ENCODE measurements at places on chromosomes 11 and 22. TPM values are rescaled to one million over a fixed set of nuclear protein-coding genes. Genes with fewer than 3 reads are reported as not detected.

Gene OTOG
- not detected for total RNA-seq

Gene NOX4
- total RNA-seq = 15.6 TPM

Gene ISX
- not detected for total RNA-seq

Gene MN1
- 4.5 TPM for total RNA-seq

Gene KCNC1
- total RNA-seq = 0.73 TPM

Gene TTLL12
- 27.9 TPM for total RNA-seq

Gene TMPRSS6
- total RNA-seq = not detected

GRCh38 chr11:125344846-125345420, 151.1 kb downstream of the FEZ1 start:
- DNase-seq = no peak

DNA sequence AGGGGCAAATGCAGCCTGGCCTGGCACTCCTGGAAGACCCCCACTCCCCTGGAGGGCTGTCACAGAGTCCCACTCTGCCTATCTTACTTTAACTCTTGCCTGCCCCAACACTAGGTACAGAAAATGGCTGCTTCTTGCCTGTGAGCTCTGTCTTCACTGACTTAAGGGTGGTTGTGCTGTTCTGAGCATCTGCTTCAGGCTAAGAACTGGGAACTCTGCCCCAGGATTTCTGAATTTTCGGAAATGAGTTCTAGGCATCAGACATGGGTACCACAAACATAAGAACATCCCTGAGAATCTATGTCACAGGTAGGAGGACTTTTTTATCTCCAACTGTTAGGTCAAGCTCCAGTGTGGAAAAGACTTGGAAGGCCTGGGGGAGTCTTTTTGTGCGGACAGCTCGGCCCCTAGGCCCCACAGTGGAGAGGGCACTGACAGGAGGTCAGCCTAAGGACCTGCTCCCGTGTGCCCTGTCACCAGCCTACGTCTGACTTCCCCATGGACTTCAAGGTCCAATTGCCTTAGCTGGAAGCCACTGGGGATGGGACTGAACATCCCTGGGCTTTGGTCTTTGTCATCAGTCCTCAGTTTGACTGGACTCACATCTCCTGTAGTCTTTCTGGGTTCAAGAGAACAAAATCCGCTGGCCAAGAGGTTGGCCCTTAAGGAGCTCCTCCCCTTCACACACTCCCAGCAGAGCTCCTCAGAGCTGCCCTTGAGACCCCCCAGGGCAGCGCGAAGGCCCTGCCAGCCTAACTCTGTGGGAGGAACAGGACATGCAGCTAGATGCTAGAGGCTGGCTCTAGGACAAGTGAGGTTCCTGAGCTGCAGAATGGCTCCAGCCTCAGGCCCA, 31.9 kb downstream of the PPP2R1B start:
- no peak for DNase-seq

- no peak for DNase-seq
Measured at GRCh38 chr22:32932176-32932575, 126.0 kb downstream of the SYN3 start.

DNA sequence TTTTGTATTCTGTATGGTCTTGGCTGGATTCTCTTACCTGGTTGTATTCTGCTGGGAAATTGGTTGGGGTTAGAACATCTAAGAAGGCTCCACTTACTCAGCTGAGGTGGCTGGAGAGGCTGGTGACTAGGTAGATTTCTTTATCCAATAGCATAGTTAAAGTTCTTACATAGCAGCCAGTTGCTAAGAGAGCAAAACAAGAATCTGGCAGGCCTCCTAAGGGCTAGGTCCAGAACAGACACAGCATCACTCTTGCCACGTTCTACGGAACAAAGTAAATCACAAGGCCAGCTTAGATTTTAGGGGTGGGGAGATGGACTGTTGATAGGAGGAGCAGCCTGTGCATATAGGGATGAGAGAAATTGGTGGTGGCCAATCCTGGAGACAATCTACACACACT, 141.3 kb upstream of the CCDC90B start:
- no peak for DNase-seq

DNA sequence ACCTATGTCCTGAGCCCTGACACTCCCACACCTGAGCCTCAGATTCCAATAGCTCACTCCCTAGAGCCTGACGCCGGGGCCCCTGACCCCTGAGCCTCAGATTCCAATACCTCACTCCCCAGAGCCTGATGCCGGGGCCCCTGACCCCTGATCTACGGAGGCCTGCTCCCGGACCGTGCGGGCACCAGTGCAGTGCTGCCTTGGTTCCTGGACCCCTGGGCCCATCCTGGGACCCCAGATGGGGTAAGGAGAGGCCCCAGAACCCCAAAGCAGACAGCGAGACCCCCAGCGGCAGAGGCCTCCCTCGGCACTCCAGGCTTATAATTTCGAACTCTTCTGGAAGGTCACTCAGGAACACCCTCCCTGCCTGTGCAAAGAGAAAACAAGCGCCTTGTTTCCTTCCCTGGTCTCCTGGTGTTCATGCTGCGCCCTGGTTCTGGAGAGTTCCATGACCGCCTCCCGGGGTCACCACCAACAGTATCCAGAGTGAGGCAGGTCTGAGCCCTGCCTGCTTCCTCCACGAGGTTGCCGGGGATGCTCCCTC, 7.5 kb downstream of the SUSD2 start:
- no peak for DNase-seq

DNA sequence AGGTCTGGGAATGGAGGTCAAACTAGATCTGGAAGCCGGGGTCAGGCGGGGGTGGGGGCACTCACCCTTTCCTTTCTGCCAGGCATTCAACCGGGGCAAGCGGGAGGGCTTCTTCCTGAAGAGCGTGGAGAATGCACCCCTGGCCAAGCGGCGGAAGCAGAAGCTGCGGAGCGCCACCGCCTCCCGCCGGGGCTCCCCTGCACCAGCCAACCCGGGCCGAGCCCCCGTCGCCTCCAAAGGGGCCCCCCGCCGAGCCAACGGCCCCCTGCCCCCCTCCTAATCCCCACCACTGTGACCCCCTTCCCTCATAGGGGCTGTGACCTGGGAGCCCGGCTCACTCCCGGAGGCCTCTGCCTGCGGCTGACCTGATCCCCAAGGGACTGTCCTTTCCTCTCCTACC, 12.2 kb downstream of the RPS6KA4 start:
- no peak for DNase-seq

DNA sequence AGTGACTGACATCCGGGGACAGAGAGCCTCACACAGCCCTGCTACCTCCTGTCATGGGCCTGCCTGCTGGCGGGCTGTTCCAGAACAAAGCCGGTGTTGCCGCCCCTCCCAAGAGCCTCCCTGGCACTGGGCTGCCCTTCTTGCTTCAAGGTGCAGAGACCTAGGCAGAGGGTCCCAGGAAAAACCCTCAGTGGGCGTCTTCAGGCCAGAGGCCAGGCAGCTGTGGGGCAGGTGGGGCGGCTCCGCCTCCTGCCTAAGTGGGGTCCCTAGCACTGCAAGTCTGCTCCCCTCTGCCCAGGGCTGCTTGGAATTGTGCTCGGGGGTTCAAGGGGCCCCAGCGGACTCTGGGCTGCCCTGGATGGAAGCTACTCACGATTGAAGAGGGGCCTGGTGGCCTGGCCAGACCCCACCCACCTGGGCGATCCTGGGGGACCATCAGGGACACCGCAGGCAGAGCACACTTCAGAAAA, 20.4 kb upstream of the GNB1L start:
- DNase-seq = no peak

DNA sequence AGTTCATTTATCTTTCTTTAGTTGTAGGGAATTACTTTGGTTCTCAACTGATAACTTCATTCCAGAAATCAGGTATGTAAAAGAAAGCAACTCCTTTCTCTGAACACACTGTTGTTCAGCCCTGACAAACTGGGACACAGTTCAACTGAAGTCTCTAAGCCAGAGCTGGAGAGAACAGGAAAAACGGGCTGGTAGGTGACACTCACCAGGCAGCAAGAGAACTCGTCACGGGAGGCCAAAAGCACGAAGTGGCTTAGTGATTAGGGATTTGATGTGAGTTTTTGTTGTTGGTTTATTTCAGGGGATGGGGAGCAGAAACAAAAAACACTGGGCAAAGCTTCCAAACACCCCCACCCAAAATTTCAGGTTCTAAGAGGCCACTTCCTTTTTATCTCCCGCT, 54.1 kb downstream of the MYH9 start:
- DNase-seq = peak; percentile 80

GRCh38 chr11:7485186-7486097, at the start of gene OLFML1:
Gene OLFML1 (plus strand): TSS chr11:7485506. CDS start chr11:7485876, 370 bp downstream.
- DNase-seq = no peak

DNA sequence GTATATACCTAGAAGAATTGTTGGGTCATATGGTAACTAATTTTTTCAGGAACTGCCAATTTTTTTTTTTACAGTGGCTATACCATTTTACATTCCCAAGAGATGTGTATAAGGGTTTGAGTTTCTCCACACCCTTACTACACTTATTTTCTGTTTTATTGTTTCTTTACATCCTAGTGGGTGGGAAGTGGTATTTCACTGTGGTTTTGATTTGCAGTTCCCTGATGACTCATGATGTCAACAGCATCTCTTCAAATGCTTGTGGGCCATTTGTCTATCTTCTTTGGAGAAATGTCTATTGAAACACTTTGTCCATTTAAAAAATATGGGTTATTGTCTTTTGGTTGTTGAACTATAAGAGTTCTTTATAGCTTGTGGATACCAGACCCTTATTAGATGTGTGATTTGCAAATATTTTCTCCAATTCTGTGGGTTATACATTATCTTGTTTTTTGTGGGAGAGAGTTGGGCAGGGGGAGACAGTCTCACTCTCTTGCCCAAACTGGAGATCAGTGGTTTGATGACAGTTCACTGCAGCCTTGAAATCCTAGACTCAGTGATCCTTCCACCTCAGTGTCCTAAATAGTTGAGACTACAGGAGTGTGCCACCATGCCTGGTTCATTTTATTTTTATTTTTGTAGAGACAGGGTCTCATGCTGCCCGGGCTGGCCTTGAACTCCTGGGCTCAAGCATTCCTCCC, 30.3 kb upstream of the PISD start:
- no peak for DNase-seq

GRCh38 chr11:79609511-79609910, 168.7 kb upstream of the TENM4 start:
- DNase-seq = no peak

DNA sequence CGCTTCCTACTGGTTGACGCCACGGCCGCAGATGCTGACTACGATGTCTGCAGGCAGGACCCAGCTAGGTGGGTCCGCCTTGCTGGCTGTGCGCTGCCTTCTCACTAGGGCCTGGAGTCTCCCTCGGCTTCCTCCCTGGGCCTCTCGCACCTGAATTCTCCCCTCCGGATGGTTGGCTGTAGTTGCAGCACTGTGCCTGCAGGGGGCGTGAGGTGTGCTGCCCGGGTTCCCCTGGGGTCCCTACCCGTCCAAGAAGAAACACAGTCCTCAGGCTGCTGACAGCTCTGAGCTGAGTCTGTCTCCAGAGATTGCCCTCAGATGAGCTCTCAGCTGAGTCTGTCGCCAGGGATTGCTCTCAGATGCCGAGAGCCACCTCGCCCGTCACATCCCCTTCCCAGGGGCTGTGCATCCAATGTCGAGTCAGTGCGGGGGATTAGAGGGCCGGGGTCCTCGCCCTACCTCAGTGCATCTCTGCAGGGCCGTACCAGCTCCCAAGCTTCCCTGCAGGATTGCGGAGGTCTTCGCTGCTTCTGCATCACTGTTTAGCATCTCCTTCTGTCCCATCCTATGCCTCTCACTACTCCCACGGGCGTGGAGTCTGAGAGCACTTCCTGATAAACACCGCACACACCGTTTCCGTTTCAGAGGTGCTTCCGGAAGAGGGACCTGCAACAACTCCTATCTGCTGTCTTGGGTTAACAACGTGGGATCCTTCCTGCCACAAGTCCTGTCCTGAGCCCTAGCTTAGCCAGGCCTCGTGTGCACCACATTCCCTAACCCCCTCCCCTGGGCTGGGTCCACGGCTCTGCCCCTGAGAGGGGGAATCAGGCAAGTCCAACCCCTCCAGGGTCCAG, 196.9 kb downstream of the CSNK2A3 start:
- DNase-seq = no peak
